Suppressor macrophage treated with lipopolysaccharide for 4 hours (primary cell): ENCODE measurements at places on chromosomes 7 and 10.

GRCh38 chr7:94062372-94062771 lies 58.2 kb upstream of the BET1 start:
- DNase-seq = no peak

- DNase-seq = peak; percentile 29
These were observed 76.2 kb downstream of the CYP51A1 start for GRCh38 chr7:92058040-92058439.

DNA sequence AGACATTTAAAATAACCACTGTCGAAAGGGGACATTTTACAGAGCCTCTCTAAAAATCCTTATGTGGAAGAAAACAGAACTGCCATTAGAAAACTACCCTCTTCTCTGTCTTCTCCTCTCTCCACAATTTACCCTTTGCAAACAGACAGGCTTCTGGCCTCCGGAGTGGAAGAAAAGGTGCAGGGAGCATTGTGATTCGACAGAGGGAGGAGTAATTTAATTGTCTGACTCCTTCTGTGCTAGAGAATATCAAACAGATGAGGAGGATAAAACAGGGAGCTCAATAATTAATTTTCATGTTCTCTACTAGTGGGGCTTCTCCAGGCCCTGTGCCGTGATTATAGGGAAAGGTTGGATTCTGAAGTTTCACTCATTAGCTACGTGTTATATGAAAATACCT lies 615.5 kb upstream of the MKI67 start:
- DNase-seq = no peak

- DNase-seq = peak; percentile 69
These were observed 36.7 kb upstream of the STK17A start for GRCh38 chr7:43546231-43546630.

DNA sequence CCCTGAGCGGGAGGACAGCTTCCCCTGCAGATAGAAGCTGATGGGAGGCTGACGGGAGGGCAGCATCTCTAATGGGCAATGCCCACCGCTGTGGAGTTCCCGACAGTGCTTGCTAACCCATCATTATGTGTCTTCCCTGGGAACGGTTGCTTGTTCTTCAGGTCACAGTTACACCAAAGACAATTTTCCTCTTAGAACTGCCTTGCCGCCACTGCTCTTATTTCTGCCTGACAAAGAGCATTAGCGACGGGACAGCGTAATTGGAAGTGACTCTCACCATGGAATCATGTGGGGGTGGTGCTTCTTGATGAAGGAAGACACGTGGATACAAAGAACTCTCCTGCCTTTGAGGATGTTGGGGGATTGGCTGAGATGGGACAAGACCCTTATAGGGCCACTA lies 81.3 kb upstream of the NPS start:
- no peak for DNase-seq

DNA sequence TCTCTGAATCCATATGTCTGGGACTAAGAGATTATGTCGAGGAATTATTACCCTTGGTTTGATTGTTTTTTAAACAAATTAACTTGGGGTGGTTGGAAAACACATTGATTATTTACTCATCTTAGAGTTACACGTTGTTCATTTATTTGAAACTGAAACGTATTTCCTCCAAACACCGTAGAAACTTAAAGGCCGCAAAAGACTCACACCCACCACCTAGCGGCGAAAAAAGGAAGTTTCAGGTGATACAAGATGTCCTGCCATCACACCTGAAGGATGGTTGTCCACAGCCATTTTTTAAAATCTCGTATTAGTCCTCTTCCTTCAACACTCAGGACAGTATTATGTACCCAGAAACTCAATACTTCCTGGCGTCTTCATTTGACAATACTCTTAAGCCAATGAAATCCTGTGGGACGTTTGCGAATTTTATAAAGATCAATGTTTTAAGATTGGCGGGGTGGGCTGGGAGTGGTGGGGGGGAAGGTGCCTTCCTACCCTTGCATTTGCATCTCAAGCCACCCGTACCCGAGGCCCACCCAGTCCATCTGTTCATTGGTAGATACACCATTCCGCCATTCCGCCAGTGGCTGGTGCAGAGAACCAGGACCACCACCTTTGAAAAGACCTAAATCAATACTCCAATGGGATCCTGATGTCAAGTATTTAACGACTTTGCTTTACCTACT lies 1.4 kb upstream of the LCOR start:
- peak; percentile 76 for DNase-seq

- peak; percentile 32 for DNase-seq
These were observed 8.4 kb downstream of the ZNF862 start for GRCh38 chr7:149846436-149847046.

DNA sequence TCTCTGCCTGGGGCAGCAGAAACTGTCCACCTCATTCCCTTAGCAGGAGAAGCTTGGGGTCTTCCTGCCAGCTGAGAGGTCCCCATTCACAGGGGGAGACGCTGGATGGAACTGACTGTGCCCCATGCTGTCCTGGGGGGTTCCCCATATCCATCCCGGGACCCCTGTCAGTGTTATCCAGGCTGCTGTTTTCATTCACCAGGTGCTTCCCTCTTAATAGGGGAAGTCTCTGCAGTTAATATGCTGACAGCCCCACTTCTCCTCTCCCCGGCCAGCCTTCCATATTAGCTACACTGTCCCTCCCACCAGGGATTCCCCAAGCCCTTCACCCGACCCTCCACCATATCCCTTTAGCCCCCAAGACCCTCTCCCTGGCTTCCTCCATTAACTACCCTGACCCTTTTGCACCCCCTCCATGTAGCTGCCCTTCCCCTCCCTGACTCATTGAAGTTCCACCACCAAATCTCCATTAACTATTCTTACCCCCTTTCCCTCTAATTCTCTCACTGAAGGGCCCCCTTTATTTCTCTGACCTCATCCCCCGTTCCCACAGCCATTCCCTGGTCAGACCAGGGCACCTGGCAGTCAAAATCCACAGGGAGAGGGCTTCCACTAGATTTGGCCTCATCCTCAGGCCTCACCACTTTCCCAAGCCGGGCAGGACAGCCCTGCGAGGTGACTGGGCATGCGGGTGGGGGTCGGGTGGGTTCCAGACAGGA lies 92.0 kb upstream of the PAX2 start:
- DNase-seq = no peak

- peak; percentile 51 for DNase-seq
These were observed 2.6 kb upstream of the TMEM130 start for GRCh38 chr7:98872328-98872924.

DNA sequence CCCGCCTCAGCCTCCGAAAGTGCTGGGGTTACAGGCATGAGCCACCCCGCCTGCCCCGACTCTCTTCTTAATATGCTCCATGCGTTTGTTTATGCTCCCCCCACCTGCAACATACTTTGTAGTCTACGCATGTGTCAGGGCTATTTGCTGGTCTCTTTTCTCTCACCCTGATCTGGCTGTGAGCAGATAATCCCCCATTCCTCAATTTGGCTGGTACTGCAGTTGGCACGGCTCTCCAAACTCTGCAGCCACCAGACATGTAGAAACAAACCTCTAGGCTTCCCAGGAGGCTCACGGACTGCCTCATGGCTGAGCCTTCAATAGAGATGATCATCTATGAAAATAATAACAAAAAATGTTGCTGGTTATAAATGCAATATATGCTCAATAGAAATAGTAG lies 540.3 kb upstream of the GALNT17 start:
- DNase-seq = no peak

- DNase-seq = no peak
These were observed 509.7 kb upstream of the AKR1E2 start for GRCh38 chr10:4316161-4316810.

DNA sequence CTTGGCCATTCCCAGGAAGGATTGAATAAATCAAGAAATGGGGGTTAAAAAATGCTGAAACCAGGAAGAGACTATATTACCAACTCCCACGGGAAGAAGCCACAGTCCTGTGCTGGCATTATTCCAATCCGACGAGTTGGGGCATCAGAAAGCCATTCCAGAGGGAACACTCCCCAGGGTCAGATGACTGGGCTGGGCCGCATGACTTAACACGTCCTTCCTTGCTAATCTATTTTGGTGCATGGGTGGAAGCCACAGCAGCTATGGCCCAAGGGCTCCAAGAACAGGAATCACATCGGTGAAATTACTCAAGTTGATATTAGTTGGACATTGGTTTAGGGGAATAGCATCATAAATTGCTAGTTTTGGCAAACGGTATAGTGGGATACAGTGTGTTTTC lies 592.9 kb upstream of the NRP1 start:
- DNase-seq = no peak

- DNase-seq = no peak
These were observed 72.8 kb upstream of the CUX1 start for GRCh38 chr7:101744588-101744987.

GRCh38 chr7:71389976-71390375 lies 258.0 kb downstream of the GALNT17 start:
- DNase-seq = no peak

DNA sequence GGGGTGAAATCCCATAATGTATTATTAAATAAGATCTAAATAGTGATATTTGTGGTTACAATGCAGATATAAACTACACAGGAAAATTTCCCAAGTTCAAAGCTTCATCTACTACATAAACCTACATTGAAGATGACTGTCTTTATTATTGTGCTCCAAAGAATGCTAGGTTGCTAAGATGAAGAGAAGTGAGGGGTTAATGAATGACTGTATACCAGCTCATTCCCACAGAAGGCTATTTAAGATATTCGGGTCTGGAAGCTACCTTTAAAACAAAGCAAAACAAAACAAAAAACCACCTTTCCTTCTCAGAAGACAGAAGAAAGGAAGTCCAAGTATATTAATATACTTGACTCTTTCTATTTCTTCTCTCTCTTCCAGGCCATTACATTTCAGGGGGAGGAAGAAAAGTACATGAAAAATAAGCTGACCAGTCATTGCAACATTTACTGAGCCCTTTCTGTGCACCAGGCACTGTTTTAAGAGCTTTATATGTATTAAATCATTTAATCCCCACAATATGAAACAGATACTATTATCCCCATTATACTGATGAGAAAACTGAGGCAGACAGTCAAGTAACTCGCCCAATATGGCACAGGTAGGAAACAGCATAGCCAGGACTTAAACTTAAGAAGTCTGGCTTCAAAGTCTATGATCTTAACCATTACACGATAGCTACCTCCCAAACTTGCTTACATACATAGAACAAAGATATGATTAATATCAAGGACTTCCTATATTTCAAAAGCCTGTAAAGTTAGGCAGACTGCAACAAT lies 48.1 kb downstream of the TNPO3 start:
- no peak for DNase-seq

- DNase-seq = no peak
These were observed 6.7 kb downstream of the RNF216 start for GRCh38 chr7:5774790-5775189.

DNA sequence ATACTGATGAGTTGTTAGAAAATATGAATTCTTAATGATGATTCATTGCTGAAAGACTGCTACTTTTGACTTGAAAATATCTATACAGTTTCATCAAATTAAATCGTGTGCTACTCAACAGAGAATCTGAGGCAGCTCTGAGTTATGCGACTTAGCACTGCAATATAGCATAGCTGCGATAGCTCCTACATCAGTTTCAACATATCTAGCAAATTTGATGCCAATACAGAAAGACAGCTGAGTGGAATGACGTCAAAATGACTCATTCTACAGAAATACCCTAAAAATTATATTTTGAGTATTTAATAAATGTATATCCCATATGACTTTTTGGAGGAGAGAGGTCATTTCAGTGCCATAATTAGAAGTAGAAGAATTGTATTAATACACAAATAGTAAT lies 1.1 kb upstream of the TARP start:
- DNase-seq = peak; percentile 80

DNA sequence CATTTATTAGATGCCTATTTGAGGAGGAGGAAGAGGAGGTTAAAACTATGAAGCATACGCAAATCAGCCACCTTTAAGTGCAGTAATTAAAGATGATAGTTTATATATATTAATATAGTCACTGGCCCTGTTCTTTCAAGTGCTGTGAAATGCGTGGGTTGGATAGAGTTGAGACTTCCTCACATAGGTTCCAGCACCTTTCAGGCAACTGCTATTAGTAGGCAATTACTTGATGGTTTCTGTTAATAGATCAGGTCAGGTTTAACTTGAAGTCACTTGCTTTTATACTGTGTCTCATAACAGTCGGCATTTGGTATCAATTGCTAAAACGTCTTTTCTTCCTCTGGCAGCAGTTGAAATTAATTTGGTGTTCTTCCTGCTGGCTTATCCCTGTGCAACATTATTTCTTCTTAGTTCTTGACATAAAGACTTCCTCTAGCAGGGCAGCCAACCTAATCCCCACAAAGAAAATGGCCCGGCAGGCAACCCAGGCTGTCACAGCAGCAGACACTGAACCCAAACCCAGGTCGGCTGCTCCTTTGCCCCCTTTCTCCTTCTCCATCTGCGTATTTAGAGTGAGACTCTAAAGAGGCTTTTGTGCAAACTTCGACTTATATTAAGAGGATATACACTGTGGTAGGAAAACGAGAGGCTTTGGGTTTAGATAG lies 35.3 kb upstream of the BET1 start:
- no peak for DNase-seq

DNA sequence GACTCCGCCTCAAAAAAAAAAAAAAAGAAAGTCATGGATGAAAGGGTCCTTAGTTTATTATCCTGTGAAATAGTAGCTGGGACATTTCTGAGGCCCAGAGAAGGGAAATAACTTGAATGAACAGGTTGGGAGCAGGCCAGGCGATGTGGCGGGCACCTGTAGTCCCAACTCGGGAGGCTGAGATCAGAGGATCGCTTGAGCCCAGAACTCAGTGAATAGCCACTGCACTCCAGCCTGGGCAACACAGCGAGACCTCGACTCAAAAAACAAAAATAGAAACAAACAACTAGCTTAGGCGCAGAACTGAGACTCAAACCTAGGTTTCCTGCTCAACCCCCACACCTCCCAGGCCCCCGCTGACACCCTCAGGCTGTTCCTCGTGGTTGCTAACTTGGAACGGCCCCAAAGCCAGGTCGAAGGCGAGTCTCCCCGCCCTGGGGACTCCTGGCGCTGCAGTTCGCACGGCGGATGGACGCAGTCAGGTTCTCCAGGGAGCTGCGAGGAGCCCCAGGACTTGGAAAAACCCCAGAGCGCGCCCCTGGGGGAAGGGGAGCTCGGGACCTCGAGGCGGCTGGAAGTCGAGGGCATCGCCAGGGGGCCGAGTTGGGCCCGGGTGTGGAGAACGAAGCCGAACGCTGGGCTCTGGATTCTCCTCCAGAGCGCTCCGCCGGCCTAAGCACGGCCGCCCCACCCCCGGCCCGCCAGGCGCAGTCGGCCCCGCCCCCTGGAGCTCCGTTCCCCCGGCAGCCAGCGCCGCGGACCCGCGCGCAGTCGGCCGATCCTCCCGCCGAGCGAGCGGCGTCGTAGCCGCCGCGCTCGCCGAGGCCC lies at the start of gene STOX1:
TSS of gene STOX1 (plus strand) at position 768 of the 828 bp plus-strand sequence. CDS start 93 bp downstream, outside the sequence.
- DNase-seq = peak; percentile 54

GRCh38 chr7:909358-910329 lies 33.3 kb downstream of the GET4 start:
- peak; percentile 95 for DNase-seq

GRCh38 chr10:114043532-114044246 lies at the start of gene ADRB1:
ADRB1 (plus strand) TSS chr10:114043866; CDS start chr10:114044133, 267 bp downstream.
- peak; percentile 39 for DNase-seq

DNA sequence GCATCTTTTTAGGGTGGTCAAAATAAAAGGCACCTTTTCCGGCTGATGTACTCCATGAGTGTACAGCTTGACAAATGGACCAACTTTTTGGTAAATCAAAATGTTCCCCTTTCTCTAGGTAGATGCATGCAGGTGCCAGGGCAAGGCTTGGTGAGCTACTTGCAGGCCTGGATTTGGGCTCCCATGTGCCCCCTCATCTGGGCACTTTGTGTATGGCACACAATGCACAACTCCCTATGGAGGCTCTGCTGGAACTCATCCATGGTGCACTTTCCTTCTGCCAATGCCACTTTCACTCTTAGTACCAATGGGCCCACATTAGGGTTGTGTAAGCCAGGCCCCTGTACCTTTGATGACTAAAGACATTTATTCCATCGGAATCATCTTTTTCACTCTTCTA lies 300.8 kb downstream of the SDHAF3 start:
- DNase-seq = no peak
